ENCODE measurements at places on chromosomes 5 and 9. TPM values are rescaled to one million over a fixed set of nuclear protein-coding genes. Genes with fewer than 3 reads are reported as not detected.

The IL4 gene
- total RNA-seq, result not detected

The LCN10 gene
- total RNA-seq, result 0.15 TPM

The PDE6A gene
- total RNA-seq, result not detected

The PCDH12 gene
- total RNA-seq, result 0.78 TPM

The OTP gene
- not detected for total RNA-seq

The ZNF883 gene
- total RNA-seq, result 2.1 TPM

The ERAP2 gene
- 97.2 TPM for total RNA-seq

The SNX2 gene
- total RNA-seq, result 49.5 TPM

The PRRX2 gene
- not detected for total RNA-seq

The CFAP157 gene
- not detected for total RNA-seq

The UBE2QL1 gene
- 0.25 TPM for total RNA-seq

The NME5 gene
- not detected for total RNA-seq

The SH3TC2 gene
- 0.08 TPM for total RNA-seq

The GARIN3 gene
- total RNA-seq, result not detected

The ZBTB5 gene
- 16.8 TPM for total RNA-seq

The MXD3 gene
- 18.3 TPM for total RNA-seq
